NCI-H69 (cell line): ENCODE measurements at places on chromosomes 7 and 10.

- DNase-seq: no peak
These were observed 400.6 kb upstream of the IGFBP3 start for GRCh38 chr7:46321556-46322205.

- DNase-seq: no peak
These were observed 14.5 kb downstream of the CBX3 start for GRCh38 chr7:26216049-26216448.

DNA sequence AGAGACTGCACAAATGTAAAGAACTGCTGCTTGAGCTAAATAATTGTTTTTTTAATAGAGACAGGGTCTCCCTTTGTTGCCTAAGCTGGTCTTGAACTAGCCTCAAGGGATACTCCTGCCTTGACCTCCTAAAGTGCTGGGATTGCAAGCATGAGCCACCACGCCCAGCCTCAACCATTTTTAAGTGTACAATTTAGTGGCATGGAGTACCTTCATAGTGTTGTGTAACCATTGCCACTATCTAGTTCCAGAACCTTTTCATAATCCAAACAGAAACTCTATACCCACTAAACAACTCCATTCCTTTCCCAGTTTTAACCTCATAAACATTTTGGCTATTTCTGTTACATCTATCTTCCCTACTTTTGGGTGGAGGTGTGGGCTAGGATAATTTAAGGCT lies 6.7 kb downstream of the EIF4H start:
- no peak for DNase-seq

DNA sequence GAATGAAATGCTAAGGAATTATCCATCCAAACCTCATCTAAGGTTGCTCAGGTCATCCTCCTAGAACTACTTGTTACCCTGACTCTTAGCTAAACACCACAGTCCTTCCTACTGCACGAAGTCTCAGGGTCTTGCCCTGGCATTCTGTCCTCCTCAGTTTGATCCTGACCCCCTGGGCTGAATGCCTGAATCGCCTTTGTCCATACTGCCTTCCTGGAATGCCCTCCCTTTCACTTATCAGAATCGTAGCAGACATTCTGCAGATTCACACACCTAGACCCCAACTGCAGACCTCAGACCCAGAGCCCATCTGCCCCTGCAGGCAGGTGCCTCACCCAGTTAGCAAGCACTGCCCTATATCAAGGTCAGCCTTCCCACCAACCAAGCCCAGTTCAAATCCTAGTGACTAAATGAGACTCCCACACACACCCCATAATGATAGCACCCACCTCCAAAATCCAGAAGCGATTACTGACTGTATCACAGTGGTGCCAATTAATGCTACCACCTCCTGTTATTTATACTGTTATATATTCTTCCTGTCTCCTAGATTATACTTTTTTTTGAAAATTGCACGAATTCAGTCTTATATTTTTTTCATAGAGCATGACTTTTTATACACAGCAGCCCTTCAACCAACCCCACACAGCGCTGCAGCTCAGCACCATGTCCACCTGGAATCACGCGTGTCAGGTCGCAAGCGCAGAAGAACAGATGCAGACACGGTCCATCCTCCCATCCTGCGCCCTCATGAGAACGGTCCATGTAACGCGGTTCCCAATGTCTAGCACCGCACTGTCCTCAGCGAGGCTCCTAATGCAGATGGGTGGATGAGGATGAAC lies 3.7 kb downstream of the PARD3 start:
- DNase-seq: no peak

GRCh38 chr7:40027545-40027944 lies 77.5 kb downstream of the CDK13 start:
- DNase-seq: no peak

DNA sequence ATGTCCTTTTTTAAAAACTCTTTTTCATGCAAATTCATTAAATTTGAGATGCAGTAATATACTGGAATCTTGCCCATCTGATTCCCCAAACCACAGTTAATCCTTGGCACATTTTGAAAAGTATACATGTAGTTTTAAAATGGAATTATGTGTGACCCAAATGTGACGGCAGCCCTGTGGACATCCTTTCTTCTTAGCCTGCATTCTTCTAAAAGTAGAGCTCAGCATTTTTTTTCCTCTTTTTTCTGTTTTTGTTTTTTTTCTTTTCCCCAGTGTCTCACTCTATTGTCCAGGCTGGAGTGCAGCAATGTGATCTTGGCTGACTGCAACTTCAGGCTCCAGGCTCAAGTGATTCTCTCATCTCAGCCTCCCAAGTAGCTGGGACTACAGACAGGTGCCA lies 338.9 kb downstream of the GALNT17 start:
- DNase-seq: no peak

GRCh38 chr10:105837951-105838350 lies 1196.9 kb downstream of the SORCS3 start:
- peak; percentile 1 for DNase-seq

DNA sequence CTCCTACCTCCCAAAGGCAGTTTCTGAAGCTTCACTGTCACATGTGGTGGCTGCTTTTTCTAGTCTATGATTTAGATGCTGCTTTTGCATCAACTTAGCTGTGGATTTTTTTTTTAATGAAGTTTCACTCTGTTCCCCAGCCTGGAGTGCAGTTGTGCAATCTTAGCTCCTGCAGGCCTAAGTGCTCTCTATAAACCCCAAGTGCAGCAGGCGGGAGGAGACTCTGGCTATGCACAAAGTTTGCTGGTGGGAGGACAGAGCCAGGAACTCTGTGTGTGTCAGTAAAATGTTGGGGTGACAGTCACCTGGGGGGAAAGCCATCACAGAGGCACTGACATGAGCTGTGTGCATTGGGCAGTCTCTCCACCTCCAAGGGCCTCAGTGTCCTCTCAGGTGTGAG lies 138.8 kb upstream of the FAM20C start:
- DNase-seq: no peak

GRCh38 chr10:15325243-15325943 lies 45.7 kb downstream of the FAM171A1 start:
- DNase-seq: no peak

GRCh38 chr10:4343873-4344272 lies 482.1 kb upstream of the AKR1E2 start:
- DNase-seq: no peak
